ENCODE measurements at places on chromosomes 2 and 18.

DNA sequence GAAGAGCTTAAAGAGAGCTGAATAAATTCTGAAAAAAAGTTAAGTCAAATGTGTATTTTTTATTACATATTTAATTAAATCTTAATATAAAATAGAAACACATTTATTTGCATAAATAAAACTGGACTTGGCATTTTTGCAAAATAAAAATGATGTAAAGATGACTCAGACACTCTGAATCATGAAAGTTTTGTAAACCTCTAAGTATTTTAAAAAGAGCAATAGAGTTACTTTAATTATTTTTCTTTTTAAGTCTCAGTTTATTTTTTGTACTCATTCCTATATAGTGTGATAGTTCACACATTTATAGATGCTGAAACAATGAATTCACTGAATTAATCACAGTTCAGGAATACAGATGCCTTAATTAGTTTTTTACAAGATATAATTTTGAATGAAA, 109.9 kb upstream of the DTNA start:
- DNase-seq: no peak

- no peak for DNase-seq
Observed at GRCh38 chr2:72576459-72576858, 249.4 kb downstream of the EXOC6B start.

DNA sequence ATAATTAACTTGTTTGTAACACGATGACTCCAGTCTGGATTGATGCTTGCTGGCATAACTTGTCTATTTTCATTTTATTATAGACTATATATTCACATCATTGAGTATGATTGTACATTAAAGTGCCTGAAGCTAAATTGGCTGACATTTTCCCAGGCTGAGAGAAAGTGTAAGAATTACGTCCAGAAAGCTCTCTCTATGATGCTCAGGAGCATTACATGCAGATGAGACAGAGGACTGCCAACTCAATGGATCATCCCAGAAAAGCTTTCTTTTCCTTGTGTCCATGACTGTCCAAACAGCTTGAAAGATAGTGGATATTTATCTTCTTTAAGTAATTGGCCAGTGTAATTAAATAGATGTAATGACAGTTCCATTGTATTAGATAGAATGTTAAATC, 1372.2 kb upstream of the TMEFF2 start:
- DNase-seq: no peak

DNA sequence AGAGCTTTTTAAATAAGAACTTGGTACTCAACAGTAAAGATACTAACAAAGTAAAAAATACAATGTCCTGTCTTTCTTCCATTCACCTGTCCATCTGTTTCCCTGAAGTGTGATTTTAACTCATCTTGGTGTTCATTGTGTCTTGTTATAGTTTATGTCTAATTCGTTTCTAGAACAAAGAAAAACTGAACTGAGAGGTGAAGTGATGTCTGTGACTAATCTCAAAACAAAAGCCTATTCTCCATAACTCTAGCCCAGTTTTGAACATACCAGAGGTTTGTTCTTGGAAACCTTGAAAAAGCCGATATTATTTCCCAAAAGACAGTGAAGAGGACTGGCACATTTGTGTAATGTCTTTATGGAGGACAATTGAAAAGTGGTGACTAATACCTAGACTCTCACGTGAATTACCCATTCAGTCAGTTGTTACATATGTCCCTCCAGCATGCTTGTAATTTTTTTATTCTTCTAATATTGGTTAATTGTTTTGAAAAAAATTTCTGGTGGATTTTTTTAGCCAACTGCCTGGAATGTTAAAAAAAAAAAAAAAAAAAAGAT, 725.8 kb downstream of the SATB2 start:
- no peak for DNase-seq

- DNase-seq: no peak
Observed at GRCh38 chr2:204156456-204156855, 219.9 kb downstream of the ICOS start.

DNA sequence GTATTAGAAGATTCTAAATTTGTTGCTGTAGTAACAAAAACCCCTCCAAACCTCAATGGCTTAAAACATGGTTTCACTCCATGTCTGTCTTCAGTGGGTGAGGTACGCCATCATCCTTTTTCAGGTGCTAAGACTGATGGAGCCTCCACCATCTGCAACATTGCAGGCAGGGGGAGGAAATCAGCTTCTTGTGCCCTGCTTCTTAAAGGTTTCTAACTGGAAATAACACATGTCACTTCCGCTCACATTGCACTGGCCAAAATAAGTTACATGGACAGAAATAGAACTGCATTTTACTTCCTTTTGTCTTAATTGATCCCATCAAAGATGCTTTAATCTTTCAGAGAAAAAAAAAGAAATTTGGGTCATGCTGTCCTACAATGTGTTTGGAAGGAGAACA, 94.1 kb downstream of the GALNT3 start:
- DNase-seq: no peak

Measured in stimulated activated naive B cell treated with anti-CD40 and anti-IgM and Interleukin-4, amounts not matched to agents 10 μg/mL and 1 μg/mL and 100 μg/mL, for 72 hours (primary cell).